ENCODE measurements at places on chromosomes 2 and 18.
A peak's percentile ranks its signal among the peaks of the same experiment; 100 is the strongest.

DNA sequence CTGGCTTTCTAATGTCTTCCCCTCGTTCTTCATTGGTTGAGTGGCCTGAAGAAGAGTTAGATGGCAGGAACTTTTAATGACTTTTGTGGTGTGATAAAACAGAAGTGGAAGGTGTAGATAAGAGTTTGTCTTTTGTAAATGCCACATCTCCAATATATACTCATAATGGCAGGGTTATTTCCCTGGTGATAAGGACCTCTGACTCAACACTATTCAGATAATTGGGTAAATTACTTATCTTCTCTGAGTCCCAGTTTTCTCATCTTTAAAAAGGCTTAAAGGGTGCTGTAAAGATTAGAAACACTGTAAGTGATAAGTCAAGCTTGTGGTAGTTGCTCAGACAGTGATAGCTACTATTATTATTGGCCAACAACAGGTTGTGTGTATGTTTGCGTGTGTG is 9.5 kb downstream of the KLHL14 start:
- DNase-seq = no peak

- DNase-seq = no peak
These were observed 15.6 kb upstream of the PPM1B start for GRCh38 chr2:44152865-44153669.

- DNase-seq = no peak
These were observed 108.4 kb upstream of the CDC42EP3 start for GRCh38 chr2:37779611-37780386.

- DNase-seq = no peak
These were observed 41.4 kb upstream of the AKAIN1 start for GRCh38 chr18:5238371-5238976.

GRCh38 chr2:230751062-230751461 is 38.4 kb downstream of the CAB39 start:
- DNase-seq = peak; percentile 74

- no peak for DNase-seq
These were observed 203.9 kb downstream of the PRKCE start for GRCh38 chr2:45855374-45855773.

DNA sequence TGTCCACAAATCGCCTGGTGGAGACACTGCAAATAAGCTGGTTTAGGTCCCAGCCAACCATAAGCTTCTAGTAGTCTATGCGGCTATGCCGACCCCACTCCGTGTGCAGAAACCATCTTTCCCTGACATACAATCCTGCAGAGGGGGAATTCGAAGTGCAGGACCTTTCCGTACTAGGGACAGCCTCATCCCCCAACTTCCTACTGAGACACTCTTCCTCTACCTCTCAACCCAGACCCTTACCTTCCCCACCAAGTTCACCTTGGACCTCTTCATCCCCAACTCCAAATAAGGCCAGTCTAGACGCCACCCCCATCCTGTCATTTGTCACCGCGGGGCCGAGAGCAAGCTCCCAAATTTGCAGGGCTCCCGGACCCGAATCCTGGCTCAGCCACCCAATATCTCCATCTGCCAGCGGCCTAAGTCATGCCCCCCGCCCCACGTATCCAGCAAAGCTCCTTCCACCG is 496 bp downstream of the SUCLG1 start:
- no peak for DNase-seq

DNA sequence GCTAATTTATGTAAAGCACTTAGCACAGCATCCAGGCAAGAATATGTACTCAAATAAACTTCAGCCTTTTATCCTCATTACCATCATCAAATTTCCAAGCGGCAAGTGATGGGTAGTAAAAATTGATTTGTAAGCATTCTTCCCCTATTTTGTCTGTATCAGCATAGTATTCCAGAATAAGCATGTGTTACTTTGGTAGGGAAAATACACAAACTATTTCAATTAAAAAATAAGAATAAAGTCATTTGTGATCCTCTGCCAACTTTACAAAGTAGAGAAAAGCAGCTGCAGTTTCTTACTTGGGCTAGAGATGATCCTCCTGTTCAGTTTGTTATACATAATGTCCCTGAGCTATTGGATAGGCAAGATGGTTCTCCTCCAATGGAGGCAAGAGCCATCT is 493.2 kb downstream of the ZEB2 start:
- DNase-seq = no peak

DNA sequence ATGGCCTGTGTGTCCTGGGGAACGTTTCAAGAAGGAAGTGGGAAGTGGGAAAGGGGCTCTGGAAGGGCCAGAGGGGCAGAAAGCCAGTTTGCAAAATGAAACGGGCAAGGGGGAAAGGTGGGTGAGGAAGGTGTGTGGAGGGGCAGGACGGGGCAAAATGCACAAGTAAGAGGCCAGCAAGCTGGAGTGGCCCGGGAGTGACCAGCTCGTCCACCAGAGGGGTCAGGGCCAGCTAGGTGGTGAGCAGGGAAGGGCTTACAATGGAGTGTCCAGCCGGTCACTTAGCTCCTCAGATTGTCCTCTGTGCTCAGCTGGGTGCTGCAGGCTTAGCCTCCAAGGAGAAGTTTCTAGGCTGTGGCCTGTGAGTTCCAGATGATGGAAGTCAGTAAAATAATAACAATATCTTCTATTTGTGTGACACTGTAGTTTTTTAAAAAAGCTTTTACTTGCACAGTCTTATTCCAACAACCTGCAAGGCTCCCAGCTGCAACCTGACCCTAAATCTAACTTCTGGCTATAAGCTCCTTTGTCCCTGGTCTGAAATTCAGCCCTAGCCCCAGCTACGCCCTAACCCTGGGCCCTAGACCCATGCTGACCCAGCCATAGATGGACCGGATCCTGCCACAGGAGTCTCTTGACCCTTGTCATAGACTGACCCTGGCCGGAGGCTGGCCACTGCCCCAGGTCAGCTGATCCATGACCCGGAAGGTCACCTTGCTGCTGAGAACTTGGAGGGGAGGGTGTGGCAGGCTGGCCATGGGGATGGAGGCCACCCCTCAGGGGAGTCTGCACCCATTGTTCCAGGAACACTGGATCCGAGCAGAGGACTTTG is 29.2 kb downstream of the MYO7B start:
- no peak for DNase-seq

DNA sequence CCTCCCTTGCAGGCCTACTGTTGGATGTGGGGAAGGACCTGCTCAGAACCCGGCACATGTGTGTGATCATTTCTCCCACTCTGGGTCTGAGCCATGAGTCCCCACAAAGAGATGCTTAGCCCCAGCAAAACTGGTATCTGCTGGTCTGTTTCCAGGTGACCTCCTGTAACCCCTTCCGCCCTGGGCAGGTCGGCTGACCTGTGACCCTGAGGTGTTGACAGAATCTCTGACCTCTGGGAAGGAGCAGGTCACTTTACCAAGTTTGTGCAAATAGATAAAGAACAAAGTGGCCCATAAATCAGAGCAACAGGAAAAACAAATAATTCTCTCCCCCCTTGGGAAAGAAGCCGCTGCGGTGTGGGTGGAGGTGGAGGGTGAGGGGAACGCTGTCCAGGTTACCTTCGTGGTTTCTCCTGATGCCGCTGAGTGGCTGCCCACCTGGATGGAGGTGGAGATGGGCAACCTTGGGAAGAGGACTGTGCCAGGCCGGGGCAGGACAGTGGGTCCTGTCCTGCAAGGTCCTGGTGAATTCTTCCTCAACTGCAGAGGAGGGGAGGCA is 174.0 kb upstream of the MYCN start:
- DNase-seq = no peak

- DNase-seq = no peak
These were observed 20.1 kb upstream of the PTH2R start for GRCh38 chr2:208386541-208386940.

- peak; percentile 90 for DNase-seq
These were observed 8.0 kb downstream of the SP100 start for GRCh38 chr2:230423851-230424458.

DNA sequence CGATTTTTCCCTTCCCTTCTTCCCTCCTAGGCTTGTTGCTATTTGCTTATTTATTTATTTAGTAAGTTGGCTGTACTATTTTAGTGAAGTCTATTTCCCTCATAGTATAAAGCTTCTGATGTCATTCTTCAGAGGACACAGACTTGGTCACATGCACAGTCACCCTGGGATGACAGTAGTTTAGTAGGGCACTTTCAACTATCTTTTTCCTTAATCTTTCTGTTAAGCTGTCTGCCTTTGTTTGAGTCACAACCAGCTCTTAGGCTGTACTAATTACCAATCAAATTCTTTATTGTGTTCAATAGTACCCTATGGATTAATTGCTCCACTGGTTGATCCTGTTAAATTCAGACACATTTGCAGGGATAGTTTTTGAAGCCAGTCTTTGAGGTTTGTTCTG is 26.9 kb upstream of the RAB31 start:
- DNase-seq = no peak

DNA sequence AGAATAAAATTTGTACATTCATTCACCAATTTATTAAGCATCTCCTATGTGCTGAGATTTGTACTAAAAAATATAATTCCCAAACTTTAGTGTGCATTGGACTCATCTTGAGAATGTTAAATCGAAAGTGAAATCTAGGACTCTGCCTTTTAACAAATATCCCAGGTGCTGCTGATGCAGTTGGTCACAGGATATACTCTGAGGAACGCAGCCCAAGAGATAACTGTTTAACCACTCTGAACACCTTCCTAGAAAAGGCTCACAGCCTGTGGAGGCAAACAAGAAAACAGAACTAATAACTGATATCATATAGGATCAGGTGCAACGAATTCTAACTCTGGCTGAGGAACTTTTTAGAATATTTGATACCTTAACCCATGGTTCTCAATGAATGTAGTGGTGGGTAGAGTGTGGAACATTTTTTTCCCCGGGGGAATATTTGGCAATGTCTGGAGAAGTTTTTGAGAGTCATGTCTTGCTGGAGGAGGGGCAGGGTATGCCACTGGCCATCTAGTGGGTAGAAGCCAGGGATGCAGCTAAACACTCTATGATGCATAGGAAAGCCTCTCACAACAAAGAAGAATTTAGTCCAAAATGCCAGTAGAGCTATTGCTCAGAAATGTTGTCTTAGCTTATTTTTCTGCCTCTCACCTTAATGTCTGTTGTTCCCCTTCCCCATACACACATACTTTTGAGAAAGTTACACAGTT is 96.5 kb downstream of the EHBP1 start:
- DNase-seq = no peak

- no peak for DNase-seq
These were observed 119.9 kb downstream of the THADA start for GRCh38 chr2:43475922-43476321.

DNA sequence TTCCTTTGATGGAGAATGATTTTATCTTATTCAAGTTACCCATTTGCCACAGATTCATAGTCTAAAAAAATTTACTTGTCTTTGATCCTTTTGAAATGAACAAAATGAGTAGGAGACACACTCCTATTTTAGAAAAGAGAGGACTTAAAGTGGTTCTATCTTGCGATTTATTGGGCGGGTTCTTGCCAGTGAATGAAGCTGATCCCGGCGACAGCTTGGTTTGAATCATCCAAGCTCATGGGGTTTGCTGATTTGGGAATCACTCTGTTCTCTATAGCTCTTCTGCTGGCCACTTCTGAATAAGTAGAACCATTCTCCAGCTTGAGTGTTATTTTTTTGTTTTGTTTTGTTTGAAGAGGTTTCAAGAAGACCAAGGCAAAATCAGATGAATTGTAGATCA is 25.5 kb upstream of the PPP1CB start:
- no peak for DNase-seq

Measured in epithelial cell of prostate (primary cell).